ENCODE measurements at places on chromosomes 2 and 18.

DNA sequence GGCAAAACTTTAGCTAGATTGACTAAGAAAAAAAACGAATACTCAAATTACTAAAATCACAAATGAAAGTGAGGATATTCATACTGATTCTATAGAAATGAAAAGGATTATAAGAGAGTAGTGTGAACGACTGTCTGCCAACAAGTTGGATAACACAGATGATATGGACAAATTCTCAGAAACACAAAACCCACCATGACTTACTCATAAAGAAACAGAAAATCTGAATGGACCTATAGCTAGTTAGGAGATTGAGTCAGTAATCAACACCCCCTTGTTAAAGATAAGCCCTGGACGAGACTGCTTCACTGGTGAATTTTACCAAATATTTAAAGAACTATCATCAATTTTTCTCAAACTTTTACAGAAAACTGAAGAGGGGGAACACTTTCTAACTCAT lies 108.8 kb upstream of the TMEM200C start:
- DNase-seq: no peak

- DNase-seq: no peak
Observed at GRCh38 chr2:45212953-45213635, 203.8 kb upstream of the SIX2 start.

DNA sequence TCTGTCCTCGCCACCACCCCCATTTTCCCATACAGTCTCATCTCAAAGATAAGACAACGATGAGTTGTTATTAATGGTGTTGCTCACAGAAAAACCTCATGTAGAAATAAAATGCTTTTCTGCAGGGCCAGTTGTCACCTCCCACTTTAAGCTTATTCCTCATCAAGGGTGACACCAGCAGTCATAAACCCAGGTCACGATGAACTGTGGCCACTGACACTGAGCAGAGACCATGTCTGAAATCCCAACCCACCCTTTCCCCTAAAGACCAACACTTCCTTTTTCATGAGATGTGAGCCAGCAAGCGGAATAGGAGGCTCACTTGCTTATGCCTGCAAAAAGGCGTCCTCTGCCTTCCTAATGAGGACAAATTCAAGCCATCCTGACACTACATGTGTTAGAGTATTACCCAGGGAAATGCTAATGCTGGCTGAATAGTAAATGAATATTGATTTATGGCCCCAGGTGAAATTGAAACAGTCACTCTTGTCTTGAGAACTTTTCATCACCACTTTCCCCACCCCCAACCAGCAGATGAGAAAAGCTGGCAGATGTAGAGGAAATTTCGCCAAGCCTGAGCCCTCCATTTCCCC lies 228.4 kb downstream of the MGAT5 start:
- DNase-seq: no peak

DNA sequence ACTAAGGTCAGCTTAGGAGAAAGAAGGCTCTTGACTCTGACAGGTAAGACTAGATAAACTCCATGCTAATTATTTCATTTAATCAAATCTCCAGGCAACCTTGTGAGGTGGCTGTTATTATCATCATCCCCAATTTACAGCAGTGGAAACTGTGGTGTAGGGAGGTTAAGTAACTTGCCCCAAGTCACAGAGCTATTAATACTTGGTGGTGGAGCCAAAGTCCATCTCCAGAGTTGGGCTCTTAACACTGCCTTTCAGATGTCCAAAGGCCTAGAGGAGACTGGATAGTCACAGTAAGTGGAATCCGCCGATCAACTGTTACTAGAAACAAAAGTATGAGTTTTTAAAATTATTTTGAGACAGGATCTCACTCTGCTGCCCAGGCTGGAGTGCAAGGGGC lies 46.6 kb upstream of the SP3 start:
- no peak for DNase-seq

DNA sequence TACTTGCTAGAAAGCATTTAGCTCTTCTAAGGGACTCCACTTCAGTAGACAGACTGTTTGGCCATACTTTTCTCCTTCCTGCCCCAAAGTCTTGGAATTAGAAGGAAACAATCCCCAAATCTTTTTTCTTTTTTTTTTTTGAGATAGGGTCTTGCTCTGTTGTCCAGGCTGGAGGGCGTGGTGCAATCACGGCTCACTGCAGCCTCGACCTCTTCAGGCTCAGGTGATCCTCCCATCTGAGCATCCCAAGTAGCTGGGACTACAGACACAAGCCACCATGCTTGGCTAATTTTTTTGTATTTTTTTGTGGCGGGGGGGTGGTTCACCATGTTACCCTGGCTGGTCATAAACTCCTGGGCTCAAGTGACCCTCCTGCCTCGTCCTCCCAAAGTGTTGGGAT lies 6.2 kb upstream of the UGGT1 start:
- no peak for DNase-seq

GRCh38 chr2:196390243-196391148 lies 219.1 kb upstream of the STK17B start:
- no peak for DNase-seq

- no peak for DNase-seq
Observed at GRCh38 chr2:66429693-66430504, 5.0 kb upstream of the MEIS1 start.

GRCh38 chr2:173881461-173881860 lies 83.7 kb downstream of the SP3 start:
- no peak for DNase-seq

DNA sequence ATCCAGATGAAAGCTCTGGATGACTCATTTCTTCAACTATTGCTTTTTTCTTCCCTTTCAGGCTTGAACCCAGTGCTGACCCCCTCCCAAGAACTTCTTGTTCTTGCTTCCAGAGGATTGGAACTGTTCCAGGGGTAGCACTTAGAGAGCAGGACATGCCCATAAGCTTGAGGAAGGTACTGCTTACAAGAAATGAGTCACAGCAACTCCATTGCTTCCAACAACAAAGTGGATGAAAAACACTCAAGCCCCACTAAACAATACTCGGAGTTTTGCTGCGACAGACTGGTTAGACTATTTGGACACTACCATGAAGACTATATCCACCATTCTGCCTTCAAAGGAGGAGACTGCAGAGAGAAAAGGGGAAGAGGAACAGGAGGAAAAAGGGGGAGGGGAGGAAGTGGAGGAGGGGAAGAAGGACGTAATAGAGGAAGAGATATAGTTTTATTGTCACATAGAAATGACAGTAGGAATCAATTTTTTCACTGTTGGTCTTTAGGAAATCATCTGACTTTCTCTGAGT lies 1.6 kb upstream of the EPC2 start:
- DNase-seq: no peak

DNA sequence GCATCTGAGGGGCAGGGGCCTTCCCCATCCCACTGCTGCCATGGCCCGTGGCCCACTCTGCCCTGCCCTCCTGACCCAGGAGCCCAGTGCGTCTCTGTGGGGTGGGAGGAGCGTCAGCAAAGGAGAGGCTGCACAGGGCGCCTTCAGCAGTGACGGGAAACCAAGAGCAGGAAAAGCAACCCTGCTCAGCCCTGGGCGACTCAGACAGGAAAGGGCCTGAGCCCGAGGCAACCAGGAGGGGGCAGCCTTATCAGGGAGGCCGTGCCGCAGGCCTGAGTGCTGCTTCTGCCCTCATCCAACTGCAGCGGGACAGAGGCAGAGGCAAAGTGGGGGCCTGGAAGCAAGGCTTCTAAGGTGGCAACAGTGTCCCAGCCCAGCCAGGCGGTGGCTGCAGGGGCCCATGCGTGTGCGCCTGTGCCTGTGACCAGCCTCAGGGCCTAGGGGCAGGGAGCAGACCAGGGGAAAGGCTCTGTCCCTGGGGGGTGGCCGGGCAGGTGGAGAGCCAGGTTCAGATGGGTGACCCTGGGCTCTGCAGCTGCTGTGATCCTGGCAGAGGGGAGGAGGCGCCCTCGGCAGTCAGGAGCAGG lies 23.3 kb upstream of the ALPI start:
- no peak for DNase-seq

DNA sequence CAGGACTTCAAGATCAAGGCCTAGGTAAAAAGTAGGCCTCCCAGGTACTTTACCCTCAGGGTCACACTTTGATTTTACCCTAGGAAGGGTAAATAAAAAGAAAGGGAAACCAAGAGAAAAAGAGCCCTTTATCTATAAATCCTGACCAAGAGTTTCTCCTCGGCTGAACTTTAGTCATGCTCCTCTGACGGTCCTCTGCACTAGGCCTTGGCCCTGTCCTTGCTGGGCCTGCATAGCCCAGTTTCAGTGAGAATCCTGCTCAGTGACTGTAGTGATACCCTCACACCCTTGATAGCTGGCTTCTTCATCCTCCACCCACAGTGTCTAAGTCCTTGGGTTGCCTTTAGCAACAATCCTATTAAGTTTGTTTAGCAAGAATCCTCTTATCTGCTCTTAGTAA lies 20.5 kb upstream of the ITSN2 start:
- DNase-seq: no peak

GRCh38 chr2:28749526-28749925 lies 2.1 kb upstream of the PPP1CB start:
- DNase-seq: no peak

DNA sequence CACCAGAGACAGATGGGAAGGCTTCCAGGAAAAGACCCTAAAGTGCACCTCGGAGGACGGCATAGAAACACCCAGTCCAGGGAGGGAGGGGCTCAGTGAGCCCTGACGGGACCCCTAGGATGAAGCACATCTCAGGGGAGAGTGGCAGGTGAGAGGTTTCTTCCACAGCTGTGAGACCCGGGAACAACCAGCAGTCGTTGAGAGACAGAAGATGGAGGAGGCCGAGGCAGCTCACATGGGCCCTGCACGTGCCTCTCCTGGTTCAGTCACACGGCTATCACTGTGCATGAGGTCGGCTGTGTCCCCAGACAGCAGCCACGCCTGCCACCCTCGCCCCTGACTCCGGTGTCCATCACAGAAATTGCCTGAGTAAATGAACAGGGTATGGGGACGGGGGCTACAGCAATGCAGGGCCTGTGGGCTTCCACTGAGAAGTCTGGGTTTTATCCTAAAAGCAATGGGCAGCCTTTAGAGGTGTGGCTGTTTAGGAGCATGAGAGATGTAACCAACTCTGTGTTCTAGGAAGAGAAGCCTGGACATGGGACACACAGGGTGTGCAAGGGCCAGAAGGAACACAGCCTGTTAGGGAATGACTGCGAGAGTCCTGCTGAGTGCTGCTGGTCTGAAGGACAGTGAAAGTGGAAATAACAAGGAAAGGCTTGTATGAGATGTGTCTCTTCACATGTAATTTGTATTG lies 102.0 kb downstream of the TMEM18 start:
- DNase-seq: no peak

DNA sequence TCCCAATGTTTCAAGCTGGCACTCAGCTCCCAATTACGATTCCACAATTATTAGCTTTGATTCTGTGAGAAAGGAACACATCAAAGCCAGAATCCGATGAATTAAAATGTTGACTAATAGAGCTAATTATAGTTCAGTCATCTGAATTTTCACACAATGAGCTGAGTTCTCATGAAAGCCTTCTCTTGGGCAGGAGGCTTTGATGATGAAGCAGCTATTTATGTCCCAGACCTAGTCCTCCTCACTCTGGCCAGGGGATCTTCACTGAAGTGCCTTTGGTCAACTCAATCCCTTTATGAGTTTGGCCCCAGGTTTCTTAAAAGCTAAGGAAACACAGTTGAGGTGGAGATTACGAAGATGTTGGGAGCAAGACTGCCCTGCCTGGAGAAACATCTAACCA lies 74.7 kb upstream of the PPM1B start:
- DNase-seq: no peak

DNA sequence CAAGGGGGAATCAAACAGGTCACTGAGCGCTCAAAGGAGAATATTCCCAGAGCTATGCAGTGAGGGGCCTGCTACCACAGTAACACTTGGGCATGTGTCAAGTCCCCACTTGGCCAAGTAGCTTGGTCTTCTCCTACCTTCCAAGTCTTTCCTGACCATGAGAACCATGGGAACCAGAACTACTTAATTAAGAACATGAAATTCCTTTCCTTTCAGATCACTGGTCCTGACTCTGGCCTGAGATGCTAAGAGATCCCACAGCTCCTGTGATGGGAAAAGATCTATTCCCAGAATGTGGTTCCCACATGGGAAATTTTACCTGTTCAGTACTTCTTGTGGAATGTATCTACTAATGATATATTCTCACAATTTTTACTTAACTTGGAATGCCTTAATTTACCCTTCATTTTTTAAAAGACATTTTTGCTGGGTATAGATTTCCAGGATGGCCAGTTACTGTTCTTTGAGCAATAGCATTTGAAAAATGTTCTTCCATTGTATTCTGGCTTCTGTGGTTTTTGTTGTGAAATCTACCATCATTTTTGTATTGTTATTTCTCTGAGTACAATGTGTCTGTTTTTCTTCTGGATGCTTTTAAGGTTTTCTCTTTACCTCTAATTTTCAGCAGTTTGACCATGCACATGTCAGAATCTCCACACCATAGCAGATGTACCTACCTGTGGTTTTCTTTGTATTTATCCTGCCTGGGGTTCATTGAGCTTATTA lies 37.9 kb downstream of the KCNIP3 start:
- DNase-seq: no peak

DNA sequence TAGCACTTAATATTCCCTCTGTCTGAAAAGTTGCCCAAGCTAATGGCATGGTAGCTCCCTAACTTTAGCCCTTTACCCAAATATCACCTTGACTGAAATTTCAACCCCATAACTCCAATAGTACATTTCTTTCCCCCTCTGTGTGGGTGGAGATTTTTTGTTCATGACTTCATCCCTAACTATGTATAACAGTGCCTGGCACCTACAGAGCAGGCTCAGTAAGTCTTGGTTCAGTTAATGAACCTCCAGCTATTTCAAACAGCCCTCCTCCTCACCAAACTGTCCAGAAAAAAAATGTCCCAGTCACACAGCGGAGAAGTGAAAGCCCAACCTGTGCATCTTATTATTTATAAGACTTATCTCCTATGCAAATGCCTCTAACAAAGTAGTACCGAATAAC lies 18.6 kb downstream of the BUB1 start:
- DNase-seq: no peak

GRCh38 chr2:127259355-127259754 lies 34.6 kb downstream of the ERCC3 start:
- DNase-seq: no peak

DNA sequence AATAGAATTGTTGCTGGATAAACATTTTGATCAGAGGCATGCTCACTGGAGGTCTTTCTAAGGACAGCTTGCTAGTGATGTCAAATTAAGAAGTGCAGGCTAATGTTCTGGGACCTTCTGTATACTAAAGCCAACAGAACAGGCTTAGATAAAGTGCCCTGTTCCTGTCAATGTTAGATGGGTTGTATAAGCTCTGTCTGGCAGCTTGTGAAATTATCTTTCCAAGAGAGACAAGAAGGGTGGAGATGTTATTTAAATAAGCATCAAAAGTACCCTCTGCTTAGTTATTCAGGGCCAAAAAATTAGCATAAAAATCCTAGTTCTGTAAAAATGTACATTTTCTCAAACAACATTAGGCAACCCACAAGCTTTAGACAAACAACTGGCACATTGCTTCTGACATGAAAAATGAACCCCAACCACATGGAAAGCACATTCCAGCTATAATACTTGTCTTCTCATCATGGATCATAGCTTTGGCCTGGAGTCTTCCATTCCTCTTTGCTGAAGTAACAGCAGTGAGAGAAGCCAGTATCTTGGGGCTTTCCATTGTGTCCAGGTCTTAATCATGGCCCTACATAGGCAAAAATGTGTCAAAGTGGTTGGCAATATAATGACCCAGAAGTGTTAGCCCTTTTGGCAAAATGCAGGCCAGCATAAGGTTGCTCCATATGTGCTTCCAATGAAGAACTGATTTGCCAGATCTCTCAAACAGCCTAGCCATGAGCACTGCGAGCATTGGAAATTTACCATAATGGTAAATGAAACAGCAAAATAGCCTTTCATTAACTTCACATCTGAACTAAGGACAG lies 478.1 kb upstream of the ZNF804A start:
- no peak for DNase-seq

GRCh38 chr2:240916571-240917008 lies 10.5 kb downstream of the CROCC2 start:
- no peak for DNase-seq

- DNase-seq: no peak
Observed at GRCh38 chr2:228624733-228625132, 443.2 kb upstream of the SPHKAP start.
